ENCODE measurements at places on chromosomes 2 and 18.

GRCh38 chr2:209519271-209519670 lies 95.4 kb downstream of the MAP2 start:
- H3K36me3 ChIP-seq: no peaks in the 10 kb centered on the region
- no peak for DNase-seq
- H3K27me3 ChIP-seq: no peaks in the 10 kb centered on the region
- H3K4me1 ChIP-seq: peaks cover 12% of the 10 kb centered on the region

- H3K36me3 ChIP-seq: no peaks in the 10 kb centered on the region
- no peak overlapping the region for H3K4me3 ChIP-seq
- H3K27me3 ChIP-seq: no peaks in the 10 kb centered on the region
Observed at GRCh38 chr18:43825768-43826167, 548.5 kb upstream of the SYT4 start.

- no peak overlapping the region for H3K27ac ChIP-seq
- no peaks in the 10 kb centered on the region for H3K36me3 ChIP-seq
- DNase-seq: no peak
- H3K4me3 ChIP-seq: no peak overlapping the region
Observed at GRCh38 chr2:50777954-50778353, 254.0 kb downstream of the NRXN1 start.

DNA sequence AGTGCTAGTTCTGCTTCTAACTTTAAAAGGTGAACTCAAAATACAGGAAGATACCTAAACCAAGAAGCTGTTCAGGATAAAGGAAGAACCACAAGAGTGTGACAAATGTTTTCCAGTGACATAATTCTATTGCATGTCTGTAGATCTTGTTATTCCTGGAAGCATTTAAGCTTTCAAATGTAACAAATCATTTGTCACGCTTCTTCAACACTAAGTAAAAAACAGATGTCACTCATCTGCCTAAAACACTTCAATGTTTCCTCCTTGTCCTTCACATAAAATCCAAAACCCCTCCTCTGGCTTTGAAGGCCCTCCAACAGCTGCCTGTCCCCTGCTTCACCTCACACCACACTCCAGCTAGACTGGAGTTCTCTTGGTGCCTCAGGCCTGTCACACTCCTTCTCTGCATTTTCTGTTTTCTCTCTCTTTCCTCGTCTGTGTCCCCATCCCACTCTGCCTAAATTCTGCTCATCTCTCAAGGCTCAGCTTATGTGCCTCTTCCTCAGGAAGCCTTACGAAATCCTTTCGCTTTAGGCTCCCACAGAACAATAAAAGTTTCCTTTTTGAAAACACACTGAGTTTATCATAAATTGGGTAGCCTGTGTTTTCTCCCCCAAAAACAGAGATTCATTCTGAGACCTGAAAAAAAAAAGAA lies 6.4 kb upstream of the CLEC4F start:
- no peak for DNase-seq
- no peak overlapping the region for H3K4me3 ChIP-seq
- no peak overlapping the region for H3K27ac ChIP-seq
- peaks cover 51% of the 10 kb centered on the region for H3K27me3 ChIP-seq
- H3K36me3 ChIP-seq: no peaks in the 10 kb centered on the region
